ENCODE measurements at places on chromosomes 5 and 9. TPM values are rescaled to one million over a fixed set of nuclear protein-coding genes. Genes with fewer than 3 reads are reported as not detected.

- no peak for DNase-seq
Measured at GRCh38 chr9:128454991-128455390, 815 bp upstream of the ODF2 start.

DNA sequence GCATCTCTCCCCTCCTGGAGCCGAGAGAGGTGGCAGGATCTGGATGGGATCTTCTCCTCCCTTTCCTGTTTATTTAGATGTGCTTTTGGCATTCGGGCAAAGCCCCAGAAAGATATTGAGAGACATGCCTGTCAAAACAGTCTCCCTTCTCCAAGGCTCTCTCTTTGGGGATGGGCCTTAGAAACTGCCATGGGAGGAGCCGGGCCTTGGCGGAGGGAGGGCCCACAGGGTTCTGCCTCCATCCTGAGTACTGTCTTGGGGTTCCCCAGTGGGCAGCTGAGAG lies 41.9 kb downstream of the DAB2IP start:
- DNase-seq = no peak

GRCh38 chr9:109708451-109708945 lies 71.5 kb upstream of the PALM2AKAP2 start:
- no peak for DNase-seq

GRCh38 chr9:112065806-112066606 lies 109.1 kb downstream of the SUSD1 start:
- DNase-seq = no peak

DNA sequence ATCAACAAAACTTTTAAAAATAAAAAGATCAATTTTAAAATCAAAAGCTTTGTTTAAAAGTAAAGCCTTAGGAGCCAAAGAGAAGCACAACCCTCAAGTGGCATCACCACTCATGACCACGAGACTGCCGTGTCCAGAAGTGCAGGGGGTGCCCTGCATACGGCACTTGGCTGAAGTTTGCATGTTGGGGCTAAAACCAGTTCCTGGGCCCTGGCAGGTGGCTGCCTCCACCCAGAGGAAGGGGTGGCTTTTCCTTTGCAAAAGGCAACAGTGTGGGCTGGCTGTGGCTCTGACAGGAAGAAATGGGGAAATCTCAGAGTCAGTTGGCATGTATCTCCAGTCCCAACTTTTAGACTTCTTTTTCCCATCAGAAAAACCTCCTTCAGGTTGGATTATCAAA lies 15.3 kb downstream of the TRMO start:
- DNase-seq = no peak

DNA sequence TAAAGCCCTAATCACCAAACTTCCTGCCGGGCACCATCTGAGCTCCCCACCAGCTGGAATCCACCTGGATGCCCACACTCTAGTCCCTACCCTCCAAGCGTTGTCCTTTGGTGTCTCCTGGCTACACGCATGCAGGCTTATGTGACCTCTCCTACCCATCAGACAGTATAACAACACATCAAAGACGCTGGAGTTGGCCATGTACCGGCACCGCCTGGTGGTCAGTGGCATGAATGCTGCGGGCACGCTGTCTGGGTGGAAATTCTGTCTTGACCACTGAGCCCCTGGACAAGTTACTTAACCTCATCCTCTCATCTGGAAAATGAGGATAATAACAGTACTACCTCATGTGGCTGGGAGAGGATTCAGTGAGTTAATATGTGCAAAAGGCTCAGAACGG lies 23.4 kb upstream of the CORO2A start:
- no peak for DNase-seq

- DNase-seq = no peak
Measured at GRCh38 chr9:105248691-105249090, 4.2 kb downstream of the SLC44A1 start.

GRCh38 chr5:134440201-134440755 lies 28.6 kb upstream of the CDKN2AIPNL start:
- DNase-seq = no peak

GRCh38 chr5:54722846-54723433 lies 205.4 kb downstream of the SNX18 start:
- DNase-seq = no peak

- DNase-seq = no peak
Measured at GRCh38 chr5:13201022-13201421, 743.5 kb downstream of the DNAH5 start.

GRCh38 chr5:112205846-112206245 lies 213.2 kb downstream of the EPB41L4A start:
- no peak for DNase-seq

- no peak for DNase-seq
Measured at GRCh38 chr9:120152295-120152694, 427.7 kb downstream of the CDK5RAP2 start.

DNA sequence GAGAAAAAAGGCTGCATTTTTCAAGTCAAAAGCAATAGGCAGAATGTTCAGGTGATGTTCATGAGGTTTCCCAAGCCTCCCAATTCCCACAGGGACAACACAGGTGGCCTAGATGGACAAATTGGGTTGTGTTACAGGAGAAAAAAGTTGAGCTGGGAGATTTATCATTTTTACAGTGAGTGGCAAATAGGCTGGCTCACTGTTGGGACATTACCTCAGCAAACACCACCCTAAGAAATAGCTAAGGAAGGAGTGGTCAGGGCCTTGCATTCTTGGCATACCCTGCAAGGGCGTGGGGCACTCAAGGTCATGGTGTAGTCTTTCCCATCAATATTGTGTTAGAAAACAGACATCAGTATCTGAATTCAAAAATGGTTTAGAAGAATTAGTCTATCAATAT lies 23.3 kb upstream of the CPLANE1 start:
- no peak for DNase-seq

- DNase-seq = no peak
Measured at GRCh38 chr5:458547-459353, 15.8 kb downstream of the EXOC3 start.

DNA sequence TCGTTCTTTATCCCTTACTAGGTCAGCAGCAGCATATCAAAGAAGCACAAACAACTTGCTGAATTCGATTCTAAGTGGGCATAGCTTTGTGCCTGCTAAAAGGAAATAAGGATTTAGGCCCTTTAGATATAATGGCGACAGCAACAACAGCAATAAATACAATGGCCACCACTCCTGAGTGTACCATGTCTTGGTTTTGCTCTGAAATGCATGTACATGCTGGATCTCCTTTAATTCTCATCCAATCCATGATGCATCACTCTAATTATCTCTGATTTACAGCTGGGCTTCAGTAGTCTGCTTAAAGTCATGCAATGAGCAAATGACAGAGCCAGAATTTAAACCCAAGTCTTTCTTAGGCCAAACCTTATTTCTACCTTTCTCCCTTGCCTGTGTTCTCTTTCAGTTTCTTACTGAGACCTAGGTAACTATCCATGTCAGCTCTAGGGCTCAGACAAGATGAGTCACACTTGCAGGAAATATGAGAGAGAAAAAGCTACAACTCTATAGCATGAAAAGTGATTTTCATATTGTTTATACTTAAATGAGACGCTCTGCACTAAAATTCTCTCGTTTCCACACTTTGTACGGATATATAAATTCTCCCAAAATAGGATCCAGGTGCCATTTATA lies 111.8 kb downstream of the HMHB1 start:
- no peak for DNase-seq

The NEURL1B gene
- polyA plus RNA-seq = 14.8 TPM

The PALM2AKAP2 gene
- polyA plus RNA-seq = 11.0 TPM

The PCDHA10 gene
- polyA plus RNA-seq = 0.62 TPM

The CTNND2 gene
- polyA plus RNA-seq = 2.8 TPM

The CERCAM gene
- 34.9 TPM for polyA plus RNA-seq

The ADAMTS16 gene
- polyA plus RNA-seq = 72.4 TPM

The SLC22A4 gene
- 7.6 TPM for polyA plus RNA-seq

The MYOZ3 gene
- polyA plus RNA-seq = 6.9 TPM

The TAF11L5 gene
- polyA plus RNA-seq = not detected

The PHAX gene
- 87.9 TPM for polyA plus RNA-seq
